Iris pigment epithelial cell (primary cell): ENCODE measurements at places on chromosomes 3 and 15.
A peak's percentile ranks its signal among the peaks of the same experiment; 100 is the strongest.

- DNase-seq: no peak
Observed at GRCh38 chr15:93179072-93179471, 90.1 kb upstream of the RGMA start.

- no peak for DNase-seq
Observed at GRCh38 chr15:33971811-33972210, 3.5 kb downstream of the CHRM5 start.

- DNase-seq: no peak
Observed at GRCh38 chr3:51382947-51383578, 2.0 kb upstream of the MANF start.

- DNase-seq: no peak
Observed at GRCh38 chr15:57595011-57595866, 3.5 kb downstream of the MYZAP start.

- peak; percentile 89 for DNase-seq
Observed at GRCh38 chr3:125480656-125481374, 39.2 kb downstream of the SNX4 start.

GRCh38 chr3:197736010-197736490, 654 bp downstream of the RUBCN start:
- DNase-seq: peak; percentile 13

DNA sequence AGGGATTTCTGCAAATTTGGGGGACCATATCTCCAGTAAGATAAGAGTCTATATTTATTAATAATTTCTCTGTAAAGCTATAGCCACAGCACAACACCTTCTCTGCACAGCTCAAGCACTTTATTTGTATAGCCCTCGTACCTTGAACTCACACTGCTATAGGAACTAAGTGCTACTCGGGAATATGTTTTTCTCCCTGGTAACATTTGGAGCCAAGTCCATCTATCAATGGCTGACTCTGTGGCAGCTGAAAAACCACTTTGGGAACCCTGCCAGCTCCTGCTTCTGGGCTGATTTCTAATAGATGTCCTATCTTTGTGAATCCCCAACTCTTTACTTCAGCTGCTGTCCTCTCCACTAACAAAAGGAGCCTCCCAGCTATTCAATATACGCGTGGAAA, 298.5 kb downstream of the GBE1 start:
- DNase-seq: no peak

- no peak for DNase-seq
Observed at GRCh38 chr15:63612300-63612699, 15.1 kb downstream of the FBXL22 start.

DNA sequence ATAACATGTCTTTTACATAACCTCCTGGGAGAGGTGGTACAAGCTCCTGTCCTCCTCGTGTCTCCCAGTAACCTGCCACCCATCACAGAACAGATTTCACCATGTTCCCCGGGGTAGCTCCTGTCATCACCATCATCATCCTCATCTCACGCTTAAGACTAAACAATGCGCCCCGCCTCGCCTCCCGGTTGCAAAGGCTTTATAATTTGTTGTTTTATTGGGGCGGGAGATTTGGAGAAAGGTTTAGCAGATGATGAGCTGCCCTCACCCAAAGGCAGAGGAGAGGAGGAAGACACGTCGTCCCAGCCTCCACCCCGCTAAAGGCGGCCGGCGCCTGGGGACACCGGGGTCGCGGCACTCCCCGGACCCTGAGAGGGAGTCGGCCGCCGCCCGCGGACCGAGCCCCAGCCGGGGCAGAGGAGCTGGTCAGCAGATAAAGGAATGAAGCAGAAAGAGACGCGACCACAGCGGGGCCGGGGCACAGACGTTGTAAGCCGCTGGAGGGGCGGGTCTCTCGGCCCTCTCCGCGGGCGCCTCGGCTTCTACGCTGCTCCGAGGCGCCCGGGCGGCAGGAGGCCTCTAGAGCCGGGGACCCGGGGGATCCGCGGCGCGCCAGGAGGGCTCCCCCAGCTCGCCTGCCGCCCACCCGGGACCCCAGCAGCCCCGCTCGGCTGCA, 589 bp downstream of the HERC1 start:
- peak; percentile 50 for DNase-seq

DNA sequence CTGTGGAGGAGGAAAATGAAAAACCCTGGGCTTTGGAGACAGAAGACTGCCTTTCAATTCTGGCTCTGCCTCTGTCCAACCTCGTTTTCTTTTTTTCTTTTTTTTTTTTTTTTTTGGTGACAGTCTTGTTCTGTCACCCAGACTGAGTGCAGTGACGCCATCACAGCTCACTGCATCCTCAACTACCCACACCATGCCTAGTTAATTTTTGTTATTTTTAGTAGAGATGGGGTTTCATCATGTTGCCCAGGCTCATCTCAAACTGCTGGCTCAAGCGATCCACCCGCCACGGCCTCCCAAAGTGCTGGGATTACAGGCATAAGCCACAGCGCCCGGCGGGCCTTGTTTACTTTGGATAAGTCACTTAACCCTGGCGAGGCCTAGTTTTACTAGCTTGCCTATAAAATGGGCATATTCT, 66.3 kb upstream of the SLC25A26 start:
- peak; percentile 6 for DNase-seq

DNA sequence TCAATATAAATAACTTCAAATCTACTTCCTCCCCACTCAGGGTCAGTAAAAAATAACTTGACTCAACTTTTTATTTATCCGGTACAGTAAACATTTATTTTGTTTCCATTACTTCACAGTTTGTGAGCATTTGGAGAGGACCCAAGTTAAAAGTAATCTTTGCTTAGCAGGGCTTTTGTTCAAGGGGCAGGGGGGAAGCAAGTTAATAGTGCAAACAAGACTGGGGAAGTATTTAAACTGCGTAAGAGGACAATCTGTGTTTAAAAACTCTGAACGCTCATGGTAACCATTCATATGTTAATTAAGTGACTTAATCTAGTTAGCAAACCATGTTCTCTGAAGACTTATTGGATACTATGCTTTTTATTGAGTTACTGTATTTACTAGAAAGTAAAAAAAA, 346.2 kb downstream of the SLC9A9 start:
- no peak for DNase-seq

- DNase-seq: peak; percentile 74
Observed at GRCh38 chr3:43766672-43767465, 76.1 kb downstream of the ABHD5 start.

- no peak for DNase-seq
Observed at GRCh38 chr3:29408676-29409075, 127.8 kb downstream of the RBMS3 start.

GRCh38 chr3:113769551-113769950, 22.7 kb downstream of the ATP6V1A start:
- peak; percentile 71 for DNase-seq

DNA sequence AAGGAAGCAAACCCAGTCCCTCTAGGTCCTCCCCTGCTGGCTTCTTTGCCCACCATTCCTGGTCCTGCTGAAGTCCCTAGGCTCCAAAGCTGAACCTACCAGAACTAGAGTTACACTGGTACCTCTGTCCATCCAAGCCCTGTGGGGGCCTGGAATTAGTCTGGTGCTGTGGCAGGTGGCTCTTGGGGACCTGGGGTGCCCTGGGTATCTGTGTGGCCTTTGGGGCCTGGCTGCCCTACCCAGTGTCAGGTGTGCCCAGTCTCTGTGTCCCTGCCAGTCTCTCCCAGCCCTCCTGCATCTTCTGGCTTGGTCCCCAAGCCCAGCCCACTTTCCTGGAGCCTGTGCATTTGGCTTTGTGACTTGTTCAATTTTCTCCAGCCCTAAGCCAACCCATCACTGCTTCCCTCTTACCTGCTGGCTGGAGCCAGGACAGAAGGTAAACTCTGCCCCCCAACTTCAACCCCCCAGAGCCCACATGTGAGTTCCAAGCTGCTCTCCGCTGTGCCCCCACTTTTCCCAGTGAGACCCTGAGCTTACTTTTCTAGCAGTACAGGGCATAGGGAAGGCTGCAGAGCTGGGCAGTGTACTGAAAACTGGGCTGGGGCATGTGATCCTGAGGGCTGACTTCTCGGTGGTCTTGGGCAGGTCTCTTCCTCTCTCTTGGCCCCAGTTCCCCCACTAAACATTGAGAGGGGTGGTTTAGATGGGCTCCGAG, 28.3 kb upstream of the HHATL start:
- no peak for DNase-seq

- peak; percentile 75 for DNase-seq
Observed at GRCh38 chr3:107962946-107963345, 127.9 kb downstream of the CD47 start.

GRCh38 chr3:186959029-186959624, 28.8 kb downstream of the ST6GAL1 start:
- DNase-seq: no peak

- no peak for DNase-seq
Observed at GRCh38 chr3:151109286-151109800, 23.9 kb downstream of the MED12L start.

- DNase-seq: no peak
Observed at GRCh38 chr3:13509059-13509815, 29.1 kb downstream of the HDAC11 start.

- DNase-seq: no peak
Observed at GRCh38 chr3:169923831-169924230, 12.5 kb downstream of the SAMD7 start.

GRCh38 chr15:58505581-58505980, 73.8 kb downstream of the LIPC start:
- DNase-seq: no peak

GRCh38 chr3:159488602-159489001, 500.0 kb upstream of the IL12A start:
- DNase-seq: no peak

GRCh38 chr15:95946926-95947325, 383.6 kb upstream of the NR2F2 start:
- DNase-seq: no peak

DNA sequence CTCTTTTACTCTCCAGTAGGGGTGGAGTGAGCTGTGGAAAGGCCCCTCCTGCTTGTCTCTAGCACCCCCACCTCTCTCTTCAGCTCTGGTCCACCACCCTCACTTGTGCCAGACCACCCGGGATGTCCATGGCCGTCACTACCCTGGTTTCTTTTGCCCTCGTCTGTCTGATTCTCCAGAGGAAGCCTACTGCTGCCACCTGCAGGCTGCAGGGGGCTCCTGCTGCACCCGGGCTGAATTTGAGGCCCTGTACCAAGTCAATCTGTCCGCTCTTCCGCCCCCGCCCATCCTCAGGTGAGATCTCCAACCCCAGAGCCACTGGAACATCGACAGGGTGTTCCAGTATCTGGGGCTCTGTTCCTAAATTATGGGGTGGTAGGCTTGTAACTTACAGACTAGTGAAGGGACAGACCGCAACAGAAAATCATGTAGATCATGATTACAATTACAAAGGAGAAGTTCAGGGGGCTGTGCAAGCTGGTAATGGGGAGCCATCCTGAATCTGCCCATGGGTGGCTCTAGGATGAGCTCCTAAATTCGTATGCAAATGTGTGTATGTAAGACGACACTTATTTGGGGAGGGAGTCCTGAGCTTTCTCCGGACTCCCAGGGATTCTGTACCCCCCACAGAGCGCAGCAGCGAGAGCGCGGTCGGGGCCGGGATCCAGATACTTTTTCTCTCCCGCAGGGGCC, 683 bp upstream of the UNC45A start:
- DNase-seq: peak; percentile 83

GRCh38 chr3:74883690-74884089, 269.2 kb upstream of the CNTN3 start:
- peak; percentile 6 for DNase-seq

DNA sequence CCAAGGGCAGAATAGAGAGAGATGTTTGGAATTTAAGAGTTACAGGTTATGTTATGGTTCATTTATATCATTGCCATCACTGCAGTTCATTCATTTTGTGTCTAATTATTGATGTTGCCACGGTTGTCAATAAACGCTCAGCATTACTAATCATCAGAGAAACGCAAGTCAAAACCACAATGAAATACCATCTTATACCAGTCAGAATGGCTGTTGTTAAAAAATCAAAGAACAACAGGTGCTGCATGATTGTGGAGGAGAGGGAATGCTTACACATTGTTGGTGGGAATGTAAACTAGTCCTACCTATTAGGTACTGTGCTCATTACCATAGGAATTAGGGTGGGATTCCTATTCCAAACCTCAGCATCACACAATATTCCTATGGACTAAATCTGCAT, 350.5 kb downstream of the TIGIT start:
- DNase-seq: no peak

DNA sequence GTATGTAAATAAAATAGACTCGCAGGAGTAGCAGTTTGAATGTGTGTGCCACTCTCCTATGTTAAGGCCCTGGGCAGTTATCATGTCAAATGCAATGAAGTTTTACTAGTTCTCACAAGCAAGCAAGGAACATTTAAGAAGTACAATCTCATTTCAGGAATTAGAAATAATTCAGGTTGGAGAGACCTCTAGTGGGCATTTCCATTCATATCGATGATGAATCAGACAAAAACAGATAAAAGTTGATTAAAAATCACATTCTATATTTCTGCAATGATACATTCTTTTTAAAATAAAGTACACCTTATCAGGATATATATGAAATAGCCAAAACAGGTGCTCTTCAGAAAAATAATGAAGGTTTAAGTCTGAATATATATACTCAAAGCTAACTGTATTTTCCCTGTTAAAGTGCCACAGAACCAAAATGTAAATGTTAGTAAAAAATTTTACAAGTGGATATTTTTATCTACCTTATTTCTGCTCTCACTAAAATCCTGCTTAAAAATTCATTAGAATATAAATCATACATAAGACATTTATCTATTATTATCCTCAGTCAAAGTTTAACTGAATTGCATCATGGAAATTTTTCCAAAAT, 492.4 kb upstream of the FRG2C start:
- DNase-seq: peak; percentile 20

GRCh38 chr3:178275793-178276192, 260.4 kb upstream of the KCNMB2 start:
- DNase-seq: peak; percentile 31

DNA sequence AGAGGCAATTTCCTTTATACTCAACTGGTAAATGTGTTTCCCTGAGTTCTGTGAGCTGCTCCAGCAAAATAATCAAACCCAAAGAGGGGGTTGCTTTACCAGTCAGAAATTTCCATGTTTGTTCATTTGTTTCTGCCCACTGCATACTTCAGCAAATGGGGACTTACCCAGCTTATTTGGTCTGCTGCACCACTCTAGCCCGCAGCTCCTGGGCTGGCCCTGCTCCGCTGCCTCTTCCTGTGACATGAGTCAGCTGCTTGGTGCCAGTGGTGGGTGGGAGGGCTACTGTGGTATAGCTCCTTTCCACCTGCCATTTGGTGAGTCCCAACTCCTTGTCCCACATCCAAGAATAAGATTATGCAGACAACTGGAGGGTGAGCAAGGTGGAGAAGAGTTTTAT, 644.2 kb downstream of the MCTP2 start:
- DNase-seq: no peak

DNA sequence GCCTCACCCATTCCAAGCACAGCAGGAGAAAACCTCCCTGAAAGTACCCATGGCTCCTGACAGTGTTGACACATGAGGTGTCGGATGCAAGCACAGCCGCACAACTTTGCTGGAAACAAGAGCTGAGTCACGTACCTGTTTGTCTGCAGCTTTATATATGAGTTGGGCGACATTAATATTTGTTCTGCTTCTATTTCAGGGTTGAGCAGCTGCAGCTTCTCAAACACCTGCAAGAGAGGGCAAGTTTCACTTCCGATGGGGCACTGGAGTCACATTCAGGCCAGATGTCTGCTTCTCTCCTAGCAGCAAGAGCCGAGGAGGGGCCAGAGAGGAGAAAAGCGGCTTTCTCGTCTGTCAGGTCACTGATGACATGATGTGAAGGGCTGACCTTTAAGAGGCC, 88.0 kb downstream of the NUP210 start:
- DNase-seq: no peak

GRCh38 chr15:45536934-45537333, 14.4 kb upstream of the SLC30A4 start:
- DNase-seq: no peak
